ENCODE measurements at places on chromosomes 16 and 17.

DNA sequence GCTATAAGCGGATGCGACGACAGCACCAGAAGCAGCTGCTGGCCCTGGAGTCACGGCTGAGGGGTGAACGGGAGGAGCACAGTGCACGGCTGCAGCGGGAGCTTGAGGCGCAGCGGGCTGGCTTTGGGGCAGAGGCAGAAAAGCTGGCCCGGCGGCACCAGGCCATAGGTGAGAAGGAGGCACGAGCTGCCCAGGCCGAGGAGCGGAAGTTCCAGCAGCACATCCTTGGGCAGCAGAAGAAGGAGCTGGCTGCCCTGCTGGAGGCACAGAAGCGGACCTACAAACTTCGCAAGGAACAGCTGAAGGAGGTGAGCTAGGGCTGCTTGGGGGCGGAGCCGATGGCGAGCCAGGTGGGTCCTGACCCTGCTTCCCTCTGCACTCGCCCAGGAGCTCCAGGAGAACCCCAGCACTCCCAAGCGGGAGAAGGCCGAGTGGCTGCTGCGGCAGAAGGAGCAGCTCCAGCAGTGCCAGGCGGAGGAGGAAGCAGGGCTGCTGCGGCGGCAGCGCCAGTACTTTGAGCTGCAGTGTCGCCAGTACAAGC is 10.1 kb downstream of the HIRIP3 start:
- no peak for DNase-seq

DNA sequence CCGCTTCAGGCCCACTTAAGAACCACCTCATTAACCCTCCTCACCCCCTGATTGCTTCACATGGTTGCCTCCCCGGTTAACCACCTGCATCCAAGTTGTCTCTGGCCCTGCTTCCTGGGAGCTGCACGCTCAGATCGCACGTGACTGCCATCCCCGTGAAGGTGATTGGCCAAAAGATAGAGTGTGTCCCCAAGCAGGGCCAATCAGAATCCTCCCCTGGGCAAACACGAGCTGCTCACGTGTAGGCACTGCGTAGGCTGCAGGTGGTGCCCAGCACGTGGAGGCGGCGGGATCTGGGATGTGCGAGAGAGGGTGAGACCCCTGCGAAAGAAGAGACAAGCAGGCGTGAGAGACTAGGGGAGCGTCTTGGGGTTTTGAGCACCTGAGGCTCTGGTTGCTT is 111.8 kb upstream of the CRHR1 start:
- DNase-seq: peak; percentile 97

DNA sequence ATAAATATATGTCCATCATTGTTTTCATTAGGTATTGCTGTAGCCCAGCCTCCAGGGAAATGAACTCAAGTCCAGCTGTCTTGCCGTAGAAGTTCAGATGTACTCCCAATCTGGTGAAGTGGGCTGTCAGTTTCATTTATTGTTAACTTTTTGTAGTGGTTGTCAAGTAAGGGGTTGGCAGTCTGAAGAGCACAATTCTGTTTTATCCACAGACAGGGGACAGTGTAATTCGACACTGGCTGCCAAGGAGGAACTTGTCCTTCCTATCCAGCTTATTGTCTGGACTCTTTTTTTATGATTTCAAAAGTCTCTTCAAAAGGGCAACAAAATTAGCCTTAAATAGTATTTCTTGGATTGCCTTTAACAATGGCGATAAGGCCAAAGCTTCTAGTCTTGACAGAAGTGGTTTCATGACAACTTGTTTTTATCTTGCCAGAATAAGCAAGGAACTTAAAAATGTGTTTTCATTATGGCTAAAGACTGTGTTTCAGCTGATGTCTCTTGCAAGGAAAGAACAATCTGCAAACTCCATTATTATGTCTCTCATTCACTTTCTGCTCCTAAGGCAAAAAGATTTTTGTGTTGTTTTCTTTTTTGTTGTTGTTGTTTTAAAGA is 73.9 kb upstream of the TANC2 start:
- DNase-seq: no peak

DNA sequence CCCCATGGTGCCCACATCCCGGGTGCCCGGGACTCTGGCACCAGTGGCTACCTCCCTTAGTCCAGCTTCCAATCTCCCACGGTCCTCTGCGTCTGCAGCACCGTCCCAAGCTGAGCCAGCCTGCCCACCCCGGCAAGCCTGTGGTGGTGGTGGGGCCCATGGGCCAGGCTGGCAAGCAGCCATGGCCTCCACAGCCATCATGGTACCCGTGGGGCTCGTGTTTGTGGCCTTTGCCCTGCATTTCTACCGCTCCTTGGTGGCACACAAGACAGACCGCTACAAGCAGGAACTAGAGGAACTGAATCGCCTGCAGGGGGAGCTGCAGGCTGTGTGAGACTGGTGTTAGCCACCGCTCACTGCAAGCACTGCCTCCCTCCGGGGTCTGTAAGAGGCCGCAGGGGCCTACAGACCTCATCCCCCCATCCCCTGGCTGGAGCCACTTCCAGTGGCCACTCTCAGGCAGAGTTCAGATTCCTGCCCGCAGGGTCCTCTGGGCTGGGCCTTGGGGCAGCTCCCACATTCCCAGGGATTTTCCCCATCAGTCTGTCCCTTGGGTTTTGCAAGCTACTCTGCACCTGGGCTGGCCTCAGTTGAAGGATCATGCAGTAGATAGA is 3.9 kb upstream of the SETD1A start:
- DNase-seq: peak; percentile 87

DNA sequence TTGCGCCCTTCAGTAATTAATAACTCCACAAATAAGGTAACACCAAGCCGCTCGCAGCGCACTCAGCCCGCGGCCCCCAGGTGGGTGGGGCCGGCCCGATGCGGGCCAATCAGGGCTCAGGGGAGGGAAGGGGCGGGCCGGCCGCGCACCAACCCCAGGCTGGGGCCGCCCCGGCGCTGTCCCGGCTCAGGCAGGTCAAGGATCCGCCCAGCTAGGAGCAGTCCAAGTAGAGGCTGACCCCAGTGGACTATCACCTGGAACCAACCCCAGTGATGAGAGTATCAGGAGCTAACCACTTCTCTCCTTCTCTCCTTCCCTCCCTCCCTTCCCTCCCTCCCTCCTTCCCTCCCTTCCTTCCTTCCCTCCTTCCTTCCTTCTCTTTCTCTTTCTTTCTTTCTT is 110.8 kb downstream of the C16orf78 start:
- DNase-seq: no peak

- DNase-seq: peak; percentile 9
Measured at GRCh38 chr16:9297437-9298113, 206.1 kb downstream of the HAPSTR1 start.

DNA sequence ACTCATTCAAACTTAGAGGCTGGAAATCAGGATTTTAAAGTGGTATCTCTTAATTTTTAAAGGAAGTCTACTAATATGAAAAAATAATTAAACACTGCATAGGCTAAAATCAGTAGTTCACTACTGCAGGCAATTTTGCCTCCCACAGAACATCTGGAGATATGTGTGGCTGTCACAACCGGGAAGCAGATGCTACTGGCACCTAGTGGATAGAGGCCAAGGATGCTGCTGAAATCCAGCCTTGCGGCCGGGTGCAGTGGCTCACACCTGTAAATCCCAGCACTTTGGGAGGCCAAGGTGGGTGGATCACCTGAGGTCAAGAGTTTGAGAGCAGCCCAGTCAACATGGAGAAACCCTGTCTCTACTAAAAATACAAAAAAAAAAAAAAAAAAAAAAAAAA is 473.9 kb downstream of the XYLT1 start:
- DNase-seq: no peak

- DNase-seq: no peak
Measured at GRCh38 chr16:58498341-58499091, 1.4 kb upstream of the NDRG4 start.

DNA sequence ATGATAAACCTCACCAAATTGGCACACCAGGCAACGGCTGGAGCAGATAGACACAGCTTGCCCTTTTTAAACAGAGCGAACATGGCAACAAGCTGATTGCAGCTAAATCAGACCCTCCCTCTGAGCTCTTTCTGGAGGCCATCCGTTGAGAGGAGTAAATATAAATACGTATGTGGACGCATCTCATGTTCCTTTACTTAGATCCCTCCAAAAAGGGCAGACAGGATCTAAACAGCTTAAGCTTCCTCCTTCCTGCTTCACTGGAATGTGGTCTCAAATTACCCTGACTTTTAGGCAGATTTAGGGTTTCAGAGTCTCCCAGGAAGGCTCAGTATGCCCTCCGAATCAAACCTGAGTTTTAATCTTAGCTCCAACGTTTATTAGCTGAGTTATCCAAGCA is 204.7 kb upstream of the GOT2 start:
- no peak for DNase-seq

- no peak for DNase-seq
Measured at GRCh38 chr16:49181791-49182518, 99.7 kb downstream of the CBLN1 start.

DNA sequence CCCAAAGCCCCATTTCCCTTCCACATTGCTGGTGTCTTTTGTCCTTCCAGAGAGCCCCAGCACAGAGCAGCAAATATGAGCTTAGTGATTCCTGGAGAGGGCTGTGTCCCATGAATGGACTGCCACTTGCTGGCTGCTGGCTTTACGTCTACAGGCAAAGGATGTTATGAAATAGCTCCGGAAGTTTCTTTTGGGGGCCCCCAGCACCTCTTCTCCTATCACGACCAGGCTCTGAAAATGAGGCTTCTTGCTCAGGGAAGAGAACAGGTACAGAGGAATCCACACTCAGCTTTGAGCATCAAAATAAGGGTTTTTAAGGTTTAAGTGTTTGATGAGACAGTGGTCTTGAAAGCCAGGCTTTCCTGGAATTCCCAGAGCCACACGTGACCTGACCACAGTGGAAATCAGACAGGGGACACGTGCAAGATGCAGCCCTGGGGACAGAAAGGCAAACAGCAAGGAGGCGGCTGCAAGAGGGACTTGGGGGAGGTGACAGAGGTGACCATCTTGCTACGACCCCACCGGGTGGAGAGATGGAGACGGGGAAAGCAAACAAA is 58.1 kb downstream of the ZDHHC7 start:
- no peak for DNase-seq

DNA sequence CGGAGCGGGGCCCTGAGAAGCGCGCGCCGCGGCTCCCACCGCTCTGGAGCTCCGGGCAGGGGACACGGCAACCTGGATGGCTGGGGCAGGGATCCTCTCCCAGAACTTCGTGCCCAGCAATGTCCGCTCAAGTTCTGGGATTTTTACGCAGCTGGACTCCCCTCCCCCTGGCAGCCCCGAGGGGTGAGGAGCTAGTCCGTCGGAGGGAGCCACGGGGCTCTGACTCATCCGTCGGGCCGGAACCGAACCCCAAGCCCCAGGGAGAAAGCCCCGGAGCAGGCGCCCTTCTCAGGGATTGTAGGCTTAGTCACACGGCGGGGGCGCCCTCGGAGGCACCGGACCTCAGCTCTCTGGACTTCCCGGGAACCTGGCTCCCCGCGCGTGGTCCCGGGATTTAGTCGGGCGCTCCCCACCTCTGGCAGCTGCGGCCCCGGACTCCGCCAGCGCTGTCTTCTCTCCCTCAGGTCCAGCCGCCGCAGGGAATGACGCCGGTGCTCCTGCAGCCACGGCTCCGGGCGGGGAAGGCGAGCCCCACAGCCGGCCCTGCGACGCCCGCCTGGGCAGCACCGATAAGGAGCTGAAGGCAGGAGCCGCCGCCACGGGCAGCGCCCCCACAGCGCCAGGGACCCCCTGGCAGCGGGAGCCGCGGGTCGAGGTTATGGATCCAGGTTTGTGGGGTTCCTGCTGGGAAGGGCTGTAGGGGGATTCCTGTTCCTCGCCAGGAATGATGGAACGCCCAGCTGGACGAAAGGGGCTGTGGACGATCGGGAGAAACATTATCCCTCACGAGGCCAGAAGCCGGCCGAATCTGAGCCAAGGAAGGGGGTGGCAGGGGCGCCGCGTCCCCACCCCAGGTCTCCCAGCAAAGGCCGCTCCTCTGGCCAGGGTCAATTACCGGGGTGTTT is 830 bp downstream of the SPHK1 start:
- DNase-seq: no peak

DNA sequence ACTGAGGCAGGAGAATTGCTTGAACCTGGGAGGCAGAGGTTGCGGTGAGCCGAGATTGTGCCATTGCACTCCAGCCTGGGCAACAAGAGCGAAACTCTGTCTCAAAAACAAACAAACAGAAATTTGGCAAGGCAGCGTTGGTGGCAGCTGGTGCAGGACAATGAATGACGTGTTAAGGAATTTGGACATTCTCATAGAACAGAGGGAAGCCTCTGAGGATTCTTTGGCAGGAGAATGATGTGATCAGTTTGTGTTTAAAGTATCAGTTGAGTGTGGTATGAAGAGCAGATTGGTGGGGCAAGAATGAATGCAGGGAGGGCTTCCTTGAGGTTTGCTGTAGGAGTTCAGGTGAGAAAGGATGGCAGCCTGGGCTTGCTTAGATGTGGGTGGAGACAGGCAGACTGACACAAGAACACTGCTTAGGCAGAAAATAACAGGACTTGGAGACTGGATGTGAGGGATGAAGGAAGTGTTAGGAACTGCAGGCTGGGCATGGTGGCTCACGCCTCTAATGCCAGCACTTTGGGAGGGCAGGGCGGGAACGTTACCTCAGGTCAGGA is 4.8 kb downstream of the CYB5D2 start:
- DNase-seq: no peak

DNA sequence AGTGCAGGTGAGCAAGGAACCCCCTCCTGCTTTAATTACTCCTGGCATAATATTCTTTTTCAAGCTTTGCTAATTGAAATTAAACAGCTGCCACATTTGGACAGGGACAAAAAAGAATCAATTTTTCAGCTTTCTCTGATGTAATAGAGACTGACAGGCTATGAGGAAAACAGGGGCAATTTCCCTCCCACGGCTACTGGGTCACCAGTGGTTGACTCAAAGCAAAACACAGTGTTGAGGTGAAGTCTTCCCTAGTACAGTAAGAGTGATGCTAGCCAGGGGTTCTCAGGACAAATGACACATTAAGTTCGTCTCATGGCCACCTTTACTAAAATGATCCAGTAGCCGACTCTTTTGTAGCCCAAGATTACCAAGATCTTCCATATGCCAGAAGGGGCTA is 38.6 kb upstream of the PMFBP1 start:
- DNase-seq: no peak

- no peak for DNase-seq
Measured at GRCh38 chr16:72959301-72959996, 88.5 kb downstream of the ZFHX3 start.

DNA sequence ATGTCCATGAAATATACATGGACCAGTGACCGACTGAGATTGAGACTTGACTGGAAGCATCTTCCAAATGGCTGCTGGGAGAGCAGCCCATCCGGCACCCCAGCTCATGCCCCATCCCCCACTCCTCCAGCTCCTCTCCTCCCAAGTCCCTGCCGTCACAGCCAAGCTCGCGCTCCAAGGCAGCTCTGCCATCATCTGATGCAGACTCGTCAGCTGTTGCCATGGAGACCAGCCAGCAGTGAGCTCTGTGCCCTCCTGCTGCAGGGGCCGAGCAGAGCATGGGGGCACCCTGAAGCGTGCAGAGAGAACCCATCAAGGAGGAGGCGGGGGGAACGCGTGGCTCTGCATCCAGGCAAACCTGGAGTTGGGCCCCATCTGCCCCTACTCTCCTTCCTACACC is 74.5 kb upstream of the TNRC6C start:
- DNase-seq: peak; percentile 63

Measured in SHP77 (cell line).